GM23338 (cell line): ENCODE measurements at places on chromosomes 7 and 10. TPM values are rescaled to one million over a fixed set of nuclear protein-coding genes. Genes with fewer than 3 reads are reported as not detected.

DNA sequence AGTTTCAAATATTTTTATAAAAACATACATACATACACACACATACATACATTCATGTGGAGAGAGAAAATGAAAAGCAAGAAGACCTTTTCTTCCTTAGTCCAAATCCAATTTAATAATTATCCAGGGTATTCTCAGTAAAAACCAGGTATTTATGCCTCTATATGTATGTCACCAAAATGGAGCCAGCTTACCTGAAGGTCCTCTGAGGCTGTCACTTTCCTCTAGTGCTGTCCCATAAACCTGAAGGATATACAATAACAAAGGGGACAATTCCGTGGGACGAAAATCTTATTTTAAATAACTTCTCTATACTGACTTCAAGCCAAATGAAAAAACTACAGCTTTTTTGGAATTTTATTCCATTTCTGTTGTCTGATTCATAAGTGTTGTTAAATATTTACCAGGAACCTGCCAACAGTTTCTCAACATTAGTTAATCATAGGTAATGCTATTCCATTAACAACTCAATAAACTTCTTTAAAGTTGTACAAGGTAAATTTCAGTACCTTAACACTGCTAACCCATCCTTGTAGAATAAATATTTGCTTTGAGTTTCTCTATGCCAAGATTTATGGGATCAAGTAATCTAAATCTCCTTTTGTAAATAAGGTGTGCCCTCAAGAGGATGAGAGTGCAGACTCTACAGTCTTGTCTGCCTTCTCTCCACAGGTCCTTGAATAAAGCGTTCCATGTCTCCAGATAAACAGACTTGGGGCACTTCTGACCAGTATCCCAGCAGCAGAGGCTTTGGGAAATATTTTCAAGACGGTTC, 260.3 kb downstream of the AHR start:
- no peak for DNase-seq

Gene HOXA3
- not detected in 2 replicates for polyA plus RNA-seq

Gene CEP41
- 25.0 and 26.2 TPM in 2 replicates for polyA plus RNA-seq

Gene DGKI
- polyA plus RNA-seq, result 0.16 and 0.40 TPM in 2 replicates

- no peak for DNase-seq
Measured at GRCh38 chr10:118732245-118733165, 22.3 kb downstream of the CACUL1 start.

- no peak for DNase-seq
Measured at GRCh38 chr7:67764289-67764688, 767.7 kb downstream of the TYW1 start.
